ENCODE measurements at places on chromosomes 1 and 21. TPM values are rescaled to one million over a fixed set of nuclear protein-coding genes. Genes with fewer than 3 reads are reported as not detected.

DNA sequence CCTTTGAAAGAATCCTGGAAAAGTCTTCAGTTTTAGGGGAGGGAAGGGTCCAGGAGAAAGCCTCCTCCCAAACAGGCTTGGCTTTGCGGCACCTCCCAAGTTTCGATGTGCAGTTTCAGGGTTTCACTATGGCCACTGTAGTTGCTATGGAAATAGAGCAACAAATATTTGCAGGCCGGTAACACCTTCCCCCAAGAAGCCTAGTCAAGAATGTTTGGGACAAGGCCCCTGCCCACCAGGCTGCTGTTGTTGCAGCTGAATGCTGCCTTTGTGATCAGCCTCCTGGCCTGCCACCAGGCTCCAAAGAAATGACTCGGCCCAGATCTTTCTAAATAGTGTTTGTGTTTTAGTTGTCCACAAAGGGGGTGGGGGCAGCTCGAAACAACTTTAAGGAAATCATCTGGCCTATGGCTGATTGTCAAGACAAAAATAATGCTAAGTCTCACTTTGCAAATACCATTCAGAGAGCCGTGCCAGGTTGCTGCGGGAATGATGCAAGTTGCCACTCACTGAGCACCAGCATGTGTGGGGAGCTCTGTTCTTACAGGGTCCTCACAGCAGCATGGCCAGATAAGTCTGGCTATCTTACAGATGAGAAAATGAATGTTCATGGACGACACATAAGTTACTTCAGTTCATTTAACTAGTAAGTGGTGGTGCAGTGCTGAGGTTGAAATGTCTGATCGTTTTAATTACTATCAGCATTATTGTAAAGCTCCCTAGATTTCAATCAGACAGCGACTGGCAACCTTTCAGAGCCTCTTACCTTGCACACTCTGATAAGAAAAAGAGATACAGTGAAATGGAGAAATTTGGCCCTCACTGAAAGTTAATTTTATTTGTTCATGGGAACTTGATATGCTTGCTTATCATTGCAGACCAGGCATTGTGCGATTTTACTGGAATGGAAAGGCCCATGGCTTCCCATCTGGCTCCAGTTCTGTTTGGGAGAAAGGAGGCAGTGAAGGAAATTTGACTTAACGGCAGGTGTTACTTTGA, 91.2 kb upstream of the JUN start:
- no peak for DNase-seq

DNA sequence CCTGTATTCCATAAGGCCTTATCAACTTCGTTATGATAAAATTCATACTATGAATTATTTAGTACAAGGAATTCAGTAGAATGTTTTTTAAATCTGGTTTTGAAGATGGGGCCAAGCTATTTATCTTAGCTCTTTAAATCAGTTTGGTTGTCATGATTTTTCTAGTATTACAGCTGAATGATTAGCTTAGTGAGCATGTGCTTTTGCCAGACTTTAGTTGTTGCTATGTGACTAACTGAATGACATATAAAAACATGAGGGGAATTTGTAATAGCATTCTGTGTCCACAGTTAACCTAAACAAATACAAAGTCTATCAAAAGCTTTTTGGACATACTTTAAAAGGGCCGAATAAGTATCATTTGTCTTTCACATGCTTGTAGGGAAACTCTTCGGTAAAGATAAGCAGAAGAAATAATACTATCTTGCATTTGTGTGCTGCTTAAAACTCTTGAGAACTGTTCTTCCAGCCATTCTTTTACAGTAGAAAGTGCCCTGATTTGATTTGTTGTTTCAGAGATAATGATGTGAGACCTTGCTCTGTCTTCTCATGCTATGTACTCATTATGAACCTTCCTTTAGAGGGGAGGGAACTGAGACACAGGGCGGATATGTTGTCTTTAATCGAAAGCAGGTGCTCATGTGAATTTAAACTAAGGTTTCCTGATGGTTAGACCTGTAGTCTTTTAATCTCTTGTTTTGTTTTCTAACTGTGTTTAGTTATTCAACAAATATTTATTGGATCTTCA, 18.8 kb downstream of the NEK7 start:
- DNase-seq, result no peak

- DNase-seq, result no peak
These were observed 301 bp upstream of the NUDT17 start for GRCh38 chr1:145845144-145845513.

- no peak for DNase-seq
These were observed 6.0 kb downstream of the TATDN3 start for GRCh38 chr1:212797681-212798080.

- DNase-seq, result no peak
These were observed 9.1 kb downstream of the YBEY start for GRCh38 chr21:46295177-46295770.

DNA sequence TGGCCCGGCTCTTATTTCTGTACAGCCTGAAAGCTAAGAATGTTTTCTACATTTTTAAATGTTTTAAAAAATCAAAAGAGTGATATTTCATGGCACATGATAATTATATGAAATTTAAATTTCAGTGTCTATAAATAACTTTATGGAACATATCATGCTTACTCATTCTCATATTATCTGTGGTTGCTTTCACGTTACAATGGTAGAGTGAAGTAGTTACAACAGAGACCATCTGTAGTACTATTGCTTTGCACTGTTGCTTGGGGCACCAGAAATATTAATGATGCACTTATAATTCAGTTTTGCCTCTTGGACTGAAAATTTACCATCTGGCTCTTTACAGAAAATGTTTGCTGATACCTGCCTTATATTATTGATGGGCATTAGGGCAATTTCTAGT, 481.6 kb downstream of the PLPP3 start:
- DNase-seq, result no peak

GRCh38 chr1:59625384-59625783, 189.4 kb upstream of the HOOK1 start:
- DNase-seq, result no peak

DNA sequence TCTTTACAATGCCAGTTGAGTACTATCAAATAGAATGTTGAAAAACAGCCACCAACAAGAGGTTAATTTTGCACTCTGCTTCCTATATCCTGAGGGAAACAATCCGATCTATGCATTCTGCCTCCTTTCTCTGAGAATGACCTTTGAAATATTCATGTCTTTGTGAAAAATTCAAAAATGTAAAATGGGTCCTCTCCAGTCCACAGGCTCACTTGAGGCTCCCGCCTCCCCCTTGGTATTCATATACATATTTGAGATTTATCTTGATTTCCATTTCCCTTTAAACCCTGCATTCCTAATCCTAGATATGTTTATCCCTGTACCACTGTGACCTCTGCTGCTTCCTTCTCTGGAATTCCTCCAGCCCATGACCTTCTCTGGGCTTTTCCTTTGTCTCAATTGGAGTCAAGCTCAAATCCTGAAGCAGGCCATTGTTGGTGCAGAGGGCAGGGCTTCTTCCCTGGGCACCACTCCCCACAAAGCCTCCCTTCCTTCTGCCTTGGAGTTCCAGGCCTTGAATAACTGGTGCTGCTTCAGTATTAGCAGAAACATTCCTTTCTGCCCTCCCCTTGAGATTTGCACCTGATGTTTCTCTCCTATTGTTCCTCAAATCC, 296.8 kb downstream of the PBX1 start:
- DNase-seq, result no peak

- no peak for DNase-seq
These were observed 566 bp upstream of the ALG6 start for GRCh38 chr1:63366908-63367214.

Gene TAL1
- total RNA-seq, result not detected

Gene PRKAA2
- 0.02 TPM for total RNA-seq

Gene S100A9
- total RNA-seq, result not detected

Gene C1orf87
- total RNA-seq, result not detected

Gene PSRC1
- total RNA-seq, result 12.2 TPM

Gene NGF
- not detected for total RNA-seq

Gene ARHGAP29
- not detected for total RNA-seq
